CD4-positive, alpha-beta T cell treated with Interleukin-1 beta for 1 hour (primary cell): ENCODE measurements at places on chromosomes 16 and 17.

GRCh38 chr17:75231741-75232464, 26.4 kb downstream of the NUP85 start:
- no peak for DNase-seq

DNA sequence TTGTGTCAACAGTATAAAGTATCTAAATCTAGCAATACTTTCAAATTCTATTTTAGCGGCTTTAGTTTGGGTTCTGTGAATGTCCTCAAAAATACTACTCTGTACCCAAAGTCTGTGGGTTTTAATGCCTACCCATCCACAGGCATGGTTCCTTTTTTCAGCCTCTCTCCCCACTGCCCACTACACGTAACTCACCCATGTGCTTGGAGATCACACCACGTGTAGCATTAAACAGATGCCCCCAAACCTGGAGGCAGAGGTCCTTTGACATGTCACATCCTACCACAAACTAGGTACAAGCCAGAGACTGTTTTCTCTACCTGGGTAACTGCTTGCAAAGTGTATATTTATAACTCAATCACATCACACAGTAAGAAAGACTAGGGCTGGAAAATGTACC, 5.4 kb downstream of the DYNC1LI2 start:
- no peak for DNase-seq

DNA sequence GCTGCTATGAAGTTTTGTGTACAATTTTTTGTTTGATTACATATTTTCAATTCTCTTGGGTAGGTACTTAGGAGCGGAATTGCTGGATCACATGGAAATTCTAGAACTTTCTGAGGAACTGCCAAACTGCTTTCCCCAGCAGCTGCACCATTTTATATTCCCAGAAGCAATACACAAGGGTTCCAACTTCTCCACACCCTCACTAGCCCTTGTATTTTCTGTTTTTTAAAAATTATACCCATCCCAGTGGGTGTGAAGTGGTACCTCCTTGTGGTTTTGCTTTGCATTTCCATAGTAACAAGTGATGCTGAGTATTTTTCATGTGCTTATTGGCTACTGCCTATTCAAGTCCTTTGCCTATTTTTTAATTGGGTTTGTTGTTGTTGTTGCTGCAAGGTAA, 20.9 kb downstream of the NACA2 start:
- no peak for DNase-seq

DNA sequence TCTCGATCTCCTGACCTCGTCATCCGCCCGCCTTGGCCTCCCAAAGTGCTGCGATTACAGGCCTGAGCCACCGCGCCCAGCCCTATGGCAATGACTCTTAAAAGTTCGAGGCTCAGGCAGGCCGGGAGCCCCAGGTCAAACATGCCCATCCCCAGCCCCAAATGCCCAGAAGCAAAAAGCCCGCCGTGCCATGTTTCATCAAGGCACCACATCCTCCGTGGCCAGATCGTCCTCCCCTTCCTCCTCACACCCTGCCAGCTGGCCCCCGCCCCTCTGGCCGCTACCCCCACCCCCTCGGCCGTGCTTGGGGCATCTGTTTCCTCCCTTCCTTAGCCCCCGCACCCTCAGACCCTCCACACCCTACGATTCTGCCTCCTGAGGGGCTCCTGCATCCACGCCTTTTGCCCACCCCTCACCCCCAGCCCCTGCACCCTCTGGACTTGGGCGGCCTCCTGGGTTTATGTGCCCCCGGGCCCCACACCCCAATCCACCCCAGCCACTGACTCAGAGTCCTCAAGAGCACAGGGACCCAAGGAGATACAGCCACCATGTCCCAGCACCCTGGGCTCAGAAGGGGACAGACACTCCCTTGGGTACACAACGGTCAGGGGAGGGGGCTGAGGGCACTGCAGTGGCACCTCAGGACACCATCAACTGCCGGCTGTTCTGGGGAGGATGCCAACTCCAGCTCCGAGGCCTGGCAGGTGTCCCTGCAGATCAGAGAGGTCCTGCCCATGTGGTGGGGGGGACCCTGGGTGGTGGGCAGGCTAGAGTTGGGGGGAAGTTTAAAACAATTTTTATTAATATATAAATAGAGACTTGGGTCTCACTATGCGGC, 7.1 kb downstream of the CTRB1 start:
- no peak for DNase-seq

GRCh38 chr17:71802663-71803062, 318.2 kb upstream of the SOX9 start:
- no peak for DNase-seq

- no peak for DNase-seq
These were observed 24.7 kb upstream of the TBX4 start for GRCh38 chr17:61427567-61427966.

- no peak for DNase-seq
These were observed 176.4 kb upstream of the ZKSCAN2 start for GRCh38 chr16:25434064-25434463.
